ENCODE measurements at places on chromosomes 7 and 10.

DNA sequence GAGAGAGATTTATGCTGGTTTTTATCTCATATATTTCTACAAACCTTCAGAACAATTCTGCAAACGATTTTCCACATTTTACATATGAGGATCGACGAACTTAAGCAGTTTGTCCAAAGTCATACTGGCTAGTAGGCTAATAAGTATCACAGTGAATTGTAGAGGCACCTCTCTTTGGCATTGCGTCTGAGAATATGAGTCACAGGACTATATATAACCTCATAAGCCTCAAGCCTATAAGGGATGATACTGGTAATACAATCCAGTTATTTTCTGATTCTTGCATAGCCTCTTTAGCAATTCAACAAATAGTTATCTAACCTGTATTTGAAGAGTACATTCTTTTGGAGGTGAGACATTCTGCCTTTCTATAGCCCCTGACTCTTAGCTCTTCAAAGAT, 129.8 kb downstream of the GPR158 start:
- DNase-seq = no peak

- no peak for DNase-seq
Measured at GRCh38 chr10:126422567-126422966, 34.3 kb upstream of the ADAM12 start.

DNA sequence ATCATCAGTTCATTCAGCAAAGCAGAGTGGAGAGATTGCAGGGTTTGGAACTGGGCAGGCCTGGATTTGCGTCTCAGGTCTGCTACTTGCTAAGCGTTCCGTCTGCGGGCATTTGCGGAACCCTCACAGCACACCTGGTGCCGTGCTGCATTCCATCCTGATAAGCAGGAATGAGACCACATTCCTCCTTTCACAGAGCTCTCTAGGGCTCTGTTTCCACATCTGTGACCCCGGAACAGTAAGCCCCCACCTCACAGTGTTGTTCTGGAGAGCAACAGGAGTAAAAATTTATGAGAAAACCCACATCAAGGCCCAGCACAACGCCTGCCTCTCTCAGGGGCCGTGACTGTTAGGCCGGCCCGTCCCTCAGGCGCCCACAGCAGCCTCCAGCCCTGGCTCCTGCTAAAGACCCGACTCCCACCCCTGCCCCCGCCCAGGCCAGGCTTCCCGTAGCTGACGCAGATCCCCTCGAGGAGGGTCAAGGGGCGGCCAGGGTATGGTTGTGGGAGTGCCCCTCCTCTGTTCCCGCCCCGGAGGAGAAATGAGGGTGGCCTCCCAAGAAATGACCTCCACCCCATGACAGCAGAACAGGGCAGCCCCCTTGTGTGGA, 128.9 kb downstream of the RGS10 start:
- no peak for DNase-seq

- DNase-seq = no peak
Measured at GRCh38 chr7:114956702-114957101, 34.8 kb downstream of the MDFIC start.

DNA sequence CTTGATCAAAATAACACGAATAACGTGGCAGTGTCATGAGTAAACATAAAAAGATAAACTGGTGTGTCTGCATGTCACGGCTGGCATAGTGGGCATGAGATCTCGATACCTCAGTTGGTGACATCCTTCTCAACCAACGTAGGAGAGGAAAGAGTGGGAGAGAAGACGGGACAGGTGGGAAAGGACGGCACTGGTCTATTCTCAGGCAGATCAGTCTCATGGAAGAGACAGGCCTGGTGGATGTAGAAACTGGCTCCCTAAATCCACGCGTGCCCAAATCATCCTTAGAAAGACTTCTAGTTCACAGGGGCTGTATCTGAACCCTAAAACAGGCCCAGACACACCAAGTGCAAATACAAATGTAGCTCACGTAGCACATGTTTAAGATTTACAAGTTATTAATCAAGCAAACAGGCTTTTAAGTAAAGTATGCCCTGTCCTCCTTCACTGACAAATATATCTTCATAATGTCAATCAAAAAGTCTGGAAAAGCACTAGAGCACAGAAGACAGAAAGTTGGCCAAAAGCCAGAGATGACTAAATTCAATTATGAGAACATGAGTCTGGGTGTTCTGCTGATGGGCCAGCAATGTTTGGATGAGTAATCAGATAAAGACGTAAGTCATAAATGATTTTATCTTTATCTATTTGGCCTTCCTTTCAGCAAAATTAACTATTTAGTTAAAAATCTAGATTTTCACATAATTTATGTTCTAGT, 56.3 kb downstream of the SFMBT2 start:
- peak; percentile 44 for DNase-seq

DNA sequence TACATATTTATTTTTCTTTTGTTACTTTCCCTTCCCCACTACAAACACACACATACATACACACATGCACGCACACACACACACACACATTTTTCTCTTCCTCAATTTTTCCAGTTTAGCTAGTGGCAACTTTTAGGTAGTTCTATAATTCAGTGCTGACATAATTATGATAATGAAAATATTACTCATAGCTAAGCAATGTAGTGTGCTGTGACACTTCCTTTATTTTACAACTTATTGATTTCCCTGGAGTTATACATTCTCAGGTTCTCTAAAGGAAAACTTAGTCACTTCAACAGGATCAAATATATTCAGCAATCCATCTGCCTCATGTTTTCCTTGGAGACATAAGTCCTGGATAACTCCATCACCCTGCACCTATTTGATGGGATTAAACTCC, 151.6 kb downstream of the CACNA2D1 start:
- DNase-seq = no peak

DNA sequence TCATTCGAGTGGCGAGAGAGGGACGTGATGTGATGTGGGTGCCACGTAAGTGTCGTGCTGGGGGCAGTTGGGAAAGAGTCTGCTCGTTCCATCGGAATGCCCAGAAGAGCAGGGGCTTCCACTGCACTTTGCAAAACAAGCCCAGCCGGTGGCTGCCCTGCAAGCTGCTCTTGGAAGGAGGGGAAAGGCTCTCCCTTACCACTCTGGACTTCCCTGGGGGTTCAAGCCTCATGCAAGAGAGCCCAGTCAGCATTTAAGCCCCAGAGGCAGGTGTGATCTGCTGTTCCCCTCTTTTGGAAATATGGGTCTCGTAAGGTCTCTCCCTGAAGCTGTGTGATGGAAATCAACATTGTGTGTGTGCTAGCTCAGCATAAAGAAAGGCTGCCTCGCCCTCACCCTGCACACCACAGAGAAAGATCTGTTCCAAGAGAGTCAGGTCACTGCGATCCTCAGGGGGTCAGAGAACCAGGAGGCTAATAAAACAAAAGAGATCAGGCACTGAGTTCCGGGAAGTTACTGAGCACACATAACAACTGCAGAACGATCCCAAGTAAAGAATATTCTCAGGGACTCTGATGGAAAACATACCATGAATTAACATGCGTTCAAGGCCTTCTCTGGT, 212.5 kb downstream of the ADAM12 start:
- no peak for DNase-seq

GRCh38 chr10:30011396-30011795, 48.0 kb downstream of the JCAD start:
- DNase-seq = no peak

- peak; percentile 2 for DNase-seq
Measured at GRCh38 chr7:31478721-31479120, 35.2 kb upstream of the ITPRID1 start.

- no peak for DNase-seq
Measured at GRCh38 chr7:44634187-44634838, 27.9 kb downstream of the OGDH start.

DNA sequence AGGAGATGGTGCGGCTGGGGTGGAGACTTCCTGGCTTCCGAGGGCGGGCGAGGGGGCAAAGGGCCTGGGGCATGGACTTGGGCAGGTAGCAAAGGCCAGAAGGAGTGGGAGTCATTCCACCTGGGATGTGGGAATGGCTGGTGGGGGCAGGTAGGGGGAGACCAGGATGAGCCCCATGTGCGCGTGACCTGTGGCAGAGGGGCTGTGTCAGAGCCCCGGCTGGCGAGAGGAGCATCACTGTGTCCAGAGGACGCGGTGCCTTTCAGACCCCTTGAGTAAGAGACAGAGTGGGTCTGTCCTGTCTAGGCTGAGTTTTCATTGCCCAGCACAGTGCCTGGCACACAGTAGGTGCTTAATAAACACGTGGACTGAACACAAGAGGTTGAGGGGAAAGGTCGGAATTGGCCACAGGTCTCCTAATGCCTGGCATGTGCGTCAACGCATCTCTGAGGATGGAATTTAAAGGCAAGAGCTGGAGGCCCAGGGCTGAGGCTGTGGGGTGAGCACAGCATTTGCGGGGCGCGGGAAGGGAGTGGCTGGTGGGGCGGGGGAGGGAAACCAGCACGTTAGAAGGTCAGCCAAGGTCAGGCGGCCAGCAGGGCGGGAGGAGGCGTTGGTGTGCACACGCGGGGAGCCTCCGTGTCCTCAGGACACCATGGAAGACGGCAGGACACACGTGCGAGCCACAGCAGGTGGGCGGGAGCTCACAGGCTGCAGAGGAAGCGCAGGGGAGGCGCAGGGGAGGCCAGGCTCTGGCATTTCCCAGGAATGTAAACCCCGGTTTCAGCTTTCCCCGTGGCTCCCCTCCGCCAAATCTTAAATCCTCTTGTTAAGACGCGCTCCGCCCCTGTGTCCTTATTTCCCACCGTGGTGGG, 51.8 kb downstream of the CUX1 start:
- peak; percentile 27 for DNase-seq

- DNase-seq = no peak
Measured at GRCh38 chr7:39336442-39336841, 229.8 kb upstream of the YAE1 start.

GRCh38 chr10:5443429-5443828, 31.1 kb downstream of the NET1 start:
- no peak for DNase-seq

- no peak for DNase-seq
Measured at GRCh38 chr7:111958896-111959295, 247.3 kb downstream of the DOCK4 start.

DNA sequence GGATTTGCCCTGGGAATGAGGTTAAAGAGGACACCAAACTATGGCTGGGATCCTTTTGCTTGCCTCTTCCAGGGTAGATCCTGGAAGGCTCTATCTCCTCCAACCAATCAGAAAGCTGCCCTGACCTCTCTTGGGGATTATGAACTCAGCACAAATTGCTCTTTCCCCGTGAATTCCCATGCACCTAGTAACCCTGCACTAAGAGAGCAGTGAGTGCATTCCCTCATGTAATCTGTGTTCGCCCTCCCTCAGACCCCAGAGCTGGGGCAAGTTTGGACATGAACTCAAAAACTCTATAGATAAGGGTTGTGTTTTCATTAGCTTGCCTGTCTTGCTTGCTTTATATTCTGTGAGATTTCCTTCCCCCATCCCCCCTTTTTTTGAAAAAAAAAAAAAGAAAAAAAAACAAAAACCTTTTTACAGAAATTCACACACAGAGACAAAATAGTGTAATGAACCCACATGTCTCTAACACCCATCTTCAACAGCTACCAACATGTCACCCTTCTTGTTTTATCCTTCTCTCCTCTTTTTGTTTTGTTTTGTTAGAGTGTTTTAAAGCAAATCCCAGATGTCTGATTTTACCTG, 225.5 kb upstream of the TCF7L2 start:
- DNase-seq = no peak

GRCh38 chr7:13604178-13604577, 385.3 kb downstream of the ETV1 start:
- no peak for DNase-seq

All from hematopoietic multipotent progenitor cell treated with erythropoietin and hydrocortisone succinate and interleukin-3 and kit ligand, for 4 days (in vitro differentiated cells).